ENCODE measurements at places on chromosomes 5 and 9.
A peak's percentile ranks its signal among the peaks of the same experiment; 100 is the strongest.

DNA sequence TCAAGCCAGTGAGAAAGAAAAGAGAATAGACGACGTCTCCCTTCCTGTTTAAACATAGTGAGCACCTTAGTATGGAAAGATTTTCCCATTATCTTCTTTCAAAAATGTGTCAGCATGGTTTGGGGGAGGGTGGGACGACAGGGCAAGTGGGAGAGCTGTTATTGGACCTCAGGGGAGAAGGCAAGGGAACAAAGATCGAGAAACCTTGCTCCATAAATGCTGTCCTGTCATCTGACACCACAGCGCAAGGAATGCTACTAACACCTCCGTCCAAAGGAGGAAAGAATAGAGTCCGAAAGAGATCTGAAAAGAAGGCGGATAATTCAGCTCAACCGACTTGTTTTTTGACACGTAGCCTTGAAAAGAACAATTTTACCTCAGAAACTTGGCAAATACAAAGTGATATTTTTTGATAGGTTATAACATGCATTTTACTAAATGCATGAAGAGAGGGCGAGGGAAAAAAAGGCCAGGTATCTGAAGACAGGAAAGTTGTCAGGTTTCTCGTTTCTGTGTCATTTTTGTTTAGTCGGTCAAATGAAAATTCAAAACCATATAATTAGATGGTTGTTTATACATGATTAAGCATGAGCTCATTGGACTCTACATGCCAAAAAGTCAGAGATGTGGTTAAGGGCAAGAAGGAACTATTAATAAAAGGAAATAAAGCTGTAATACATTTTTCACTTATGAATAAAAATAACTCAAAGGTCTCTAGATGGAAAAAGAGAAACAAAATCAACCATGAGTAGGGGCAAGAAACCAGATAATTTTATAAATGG is 155.7 kb downstream of the GLIS3 start:
- DNase-seq: no peak

DNA sequence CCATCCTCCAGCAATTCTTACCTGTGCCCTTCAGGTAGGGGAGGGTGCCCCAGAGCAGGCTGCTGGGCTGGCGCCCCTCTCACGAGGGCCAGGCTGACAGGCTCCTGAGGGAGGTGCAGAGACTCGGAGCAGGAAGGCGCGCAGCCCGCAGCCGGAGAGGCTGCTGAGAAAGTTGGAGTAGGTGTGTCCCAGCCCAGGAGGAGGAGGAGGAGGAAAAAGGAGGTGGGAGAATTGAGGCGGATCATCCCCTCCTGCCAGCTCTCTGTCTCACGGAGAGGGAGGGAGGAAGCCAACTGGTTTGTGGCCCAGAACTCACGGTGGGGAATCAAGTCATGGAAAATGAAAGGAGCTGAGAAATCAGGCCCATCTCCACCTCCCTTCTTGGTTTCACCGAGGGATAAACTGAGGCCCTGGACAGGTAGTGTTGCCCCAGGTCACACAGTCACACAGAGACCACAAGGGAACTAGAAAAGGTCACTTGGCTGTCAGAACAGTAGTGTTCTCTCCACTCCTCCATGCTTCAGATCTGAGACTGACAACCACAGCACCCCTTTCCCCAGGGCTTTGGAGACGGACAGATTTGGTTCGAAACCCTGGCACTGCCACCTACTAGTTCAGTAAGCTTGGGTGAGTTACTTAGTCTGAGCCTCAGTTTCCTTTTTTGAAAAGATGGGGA is at the start of gene FAT2:
FAT2 (minus strand) TSS at position 188 of the 676 bp plus-strand sequence. CDS start 22,400 bp downstream, outside the sequence.
- DNase-seq: no peak

GRCh38 chr9:73264631-73265030 is 113.0 kb downstream of the ANXA1 start:
- DNase-seq: no peak

- DNase-seq: no peak
Measured at GRCh38 chr5:170287532-170287931, 10.0 kb downstream of the LCP2 start.

DNA sequence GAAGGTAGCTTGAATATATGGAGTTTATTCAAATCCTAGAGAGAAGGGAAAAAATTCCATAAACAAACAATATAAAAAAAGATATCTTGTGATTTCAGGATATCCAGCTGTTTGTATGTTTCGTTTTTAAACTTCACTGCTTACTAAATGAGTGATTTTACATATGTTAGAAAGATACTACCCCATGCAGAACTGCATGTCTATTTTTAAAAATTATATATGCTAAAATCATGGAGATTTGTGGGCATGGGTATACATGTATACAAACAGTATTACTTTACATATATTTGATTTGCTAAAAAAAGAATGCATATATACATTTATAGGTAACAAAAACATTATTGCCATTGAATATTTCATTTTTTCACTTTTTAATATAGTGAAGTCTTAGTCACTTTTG is 178.3 kb downstream of the KDM4C start:
- DNase-seq: no peak

GRCh38 chr9:127130235-127130634 is 7.8 kb upstream of the ANGPTL2 start:
- no peak for DNase-seq

DNA sequence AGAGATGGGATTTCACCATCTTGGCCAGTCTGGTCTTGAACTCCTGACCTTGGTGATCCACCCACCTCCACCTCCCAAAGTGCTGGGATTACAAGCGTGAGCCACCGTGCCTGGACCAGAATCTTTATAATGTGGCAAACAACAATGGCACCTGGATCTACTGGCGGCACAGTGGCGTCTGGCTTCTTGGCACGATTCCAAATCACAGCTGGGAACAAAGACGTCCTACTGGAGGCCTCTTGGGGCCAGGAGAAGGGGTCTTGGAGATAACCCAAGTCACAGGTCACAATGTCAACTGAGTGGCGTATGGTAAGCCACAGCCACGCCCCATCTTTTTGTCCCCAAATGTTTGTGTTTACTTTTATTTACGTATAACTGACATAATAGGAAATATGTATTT is 77.8 kb upstream of the RAPGEF1 start:
- no peak for DNase-seq

- DNase-seq: no peak
Measured at GRCh38 chr5:56479696-56480077, 246.6 kb upstream of the ANKRD55 start.

DNA sequence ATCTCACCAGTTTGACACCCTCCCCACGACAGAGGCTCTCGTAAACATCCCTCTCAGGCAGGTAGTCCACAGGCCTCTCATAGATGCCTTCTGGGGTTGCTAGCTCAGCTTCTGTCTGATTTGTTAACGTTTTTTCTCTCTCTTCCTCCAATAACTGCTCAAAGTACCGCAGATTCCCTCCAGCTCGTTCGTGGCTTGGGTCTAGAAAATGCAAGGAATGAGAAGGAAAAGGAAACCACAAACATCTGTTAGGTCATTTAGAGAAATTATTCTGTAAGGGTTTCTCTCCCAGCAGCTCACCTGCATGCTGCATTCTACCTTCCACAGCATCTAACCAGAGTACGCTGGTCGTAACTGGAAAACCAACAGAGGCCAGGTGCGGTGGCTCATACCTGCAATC is 18.5 kb downstream of the P4HA2 start:
- DNase-seq: no peak

DNA sequence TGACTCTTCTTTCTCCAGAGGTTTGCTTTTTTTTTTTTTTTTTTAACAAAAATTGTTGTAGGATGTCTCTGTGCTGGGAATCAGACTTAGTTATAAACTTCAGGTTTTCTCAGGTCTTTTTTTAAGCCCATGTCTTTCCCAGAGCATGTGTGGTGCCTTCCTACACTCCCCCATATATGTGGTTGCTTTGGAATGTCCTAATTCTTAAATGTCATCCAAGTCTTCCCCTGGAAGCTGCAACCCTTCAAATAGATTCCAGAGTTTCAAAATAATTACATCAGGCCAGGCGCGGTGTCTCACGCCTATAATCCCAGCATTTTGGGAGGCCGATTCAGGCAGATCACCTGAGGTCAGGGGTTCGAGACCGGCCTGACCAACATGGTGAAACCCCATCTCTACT is 73.2 kb upstream of the FAM120A start:
- no peak for DNase-seq

GRCh38 chr9:78788101-78788500 is 491.2 kb downstream of the PSAT1 start:
- no peak for DNase-seq

DNA sequence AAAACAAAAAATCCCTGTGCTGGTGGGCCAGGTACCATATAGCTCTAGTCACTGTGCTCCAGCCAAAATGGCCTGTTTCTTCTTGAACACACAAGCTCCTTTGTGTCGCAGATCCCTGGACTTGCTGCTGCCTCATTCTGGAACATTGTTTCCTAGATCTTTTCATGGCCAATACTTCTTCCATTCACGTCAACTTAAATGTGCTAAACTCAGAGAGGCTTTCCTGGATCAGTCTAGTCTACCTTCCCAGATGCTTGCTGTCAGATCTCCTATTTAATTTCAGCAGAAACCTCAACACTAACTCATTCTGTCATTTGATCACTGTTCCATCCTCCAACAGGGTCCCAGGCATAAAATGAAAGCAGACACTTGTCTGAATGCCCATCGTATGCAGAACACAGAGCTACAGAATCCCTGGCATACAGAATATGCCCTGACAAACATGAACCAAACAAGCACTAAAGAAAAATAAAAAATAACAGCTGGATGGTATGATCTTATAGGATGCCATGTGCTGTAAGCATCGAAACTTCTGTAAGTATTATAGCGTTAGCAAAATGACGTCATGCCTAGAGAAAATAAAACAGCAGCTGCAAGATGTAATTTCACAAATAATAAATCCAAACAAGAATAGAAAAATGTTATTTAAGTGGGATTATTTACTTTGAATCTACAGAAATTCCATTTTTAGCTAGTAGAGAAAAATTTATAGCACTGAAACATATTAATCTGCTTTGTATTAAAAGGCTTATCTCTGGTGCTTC is 403.7 kb upstream of the DAP start:
- DNase-seq: no peak

- DNase-seq: no peak
Measured at GRCh38 chr9:104694218-104694617, at the start of gene OR13D1. OR13D1 (plus strand) TSS chr9:104694518; CDS start chr9:104694518, 0 bp downstream.

GRCh38 chr5:154648229-154648628 is 106.9 kb upstream of the LARP1 start:
- DNase-seq: no peak

DNA sequence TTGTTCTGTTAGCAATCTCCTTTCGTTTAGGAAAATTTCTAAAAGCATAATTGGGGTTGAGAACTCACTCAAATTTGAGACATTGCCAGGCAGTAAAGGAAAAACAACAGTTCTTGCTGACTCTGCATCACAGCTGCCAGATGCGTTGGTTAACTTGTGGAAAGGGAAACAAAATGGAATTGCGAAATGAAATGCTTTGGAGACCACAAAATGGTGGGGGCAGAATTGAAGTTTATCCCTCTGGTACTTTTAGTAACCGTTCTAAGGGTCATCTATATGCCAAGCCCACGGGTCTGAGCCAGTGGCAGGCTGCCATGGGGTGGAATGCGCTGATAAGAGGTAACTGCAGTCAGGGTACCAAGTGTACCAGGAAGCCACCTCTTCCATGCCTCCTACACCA is 28.6 kb upstream of the SELENOP start:
- DNase-seq: no peak

- no peak for DNase-seq
Measured at GRCh38 chr9:97635026-97635425, 1.4 kb downstream of the NCBP1 start.

- DNase-seq: peak; percentile 77
Measured at GRCh38 chr9:93064392-93065134, 6.1 kb downstream of the SUSD3 start.

GRCh38 chr9:98129451-98129881 is 10.4 kb upstream of the TRIM14 start:
- DNase-seq: no peak

- DNase-seq: no peak
Measured at GRCh38 chr5:68279984-68280383, 64.4 kb downstream of the PIK3R1 start.

DNA sequence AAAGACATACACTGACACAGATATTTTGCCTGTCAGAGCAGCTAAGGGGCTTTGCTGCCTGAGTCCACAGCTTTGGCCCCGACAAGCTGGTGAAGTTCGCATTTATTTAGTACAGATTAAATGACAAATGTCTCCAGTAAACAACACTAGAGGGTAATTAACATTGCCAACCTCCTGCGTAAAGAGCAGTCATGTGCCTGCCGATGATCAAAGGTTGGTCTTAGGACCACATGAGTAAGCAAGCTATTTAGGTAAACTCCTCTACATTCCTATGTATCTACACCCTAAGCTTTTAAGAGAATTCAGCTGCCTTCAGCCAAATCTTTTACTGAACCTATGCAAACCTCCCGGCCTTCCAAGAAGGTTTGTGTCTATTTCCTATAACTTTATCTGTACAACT is 73.0 kb upstream of the PJA2 start:
- no peak for DNase-seq

DNA sequence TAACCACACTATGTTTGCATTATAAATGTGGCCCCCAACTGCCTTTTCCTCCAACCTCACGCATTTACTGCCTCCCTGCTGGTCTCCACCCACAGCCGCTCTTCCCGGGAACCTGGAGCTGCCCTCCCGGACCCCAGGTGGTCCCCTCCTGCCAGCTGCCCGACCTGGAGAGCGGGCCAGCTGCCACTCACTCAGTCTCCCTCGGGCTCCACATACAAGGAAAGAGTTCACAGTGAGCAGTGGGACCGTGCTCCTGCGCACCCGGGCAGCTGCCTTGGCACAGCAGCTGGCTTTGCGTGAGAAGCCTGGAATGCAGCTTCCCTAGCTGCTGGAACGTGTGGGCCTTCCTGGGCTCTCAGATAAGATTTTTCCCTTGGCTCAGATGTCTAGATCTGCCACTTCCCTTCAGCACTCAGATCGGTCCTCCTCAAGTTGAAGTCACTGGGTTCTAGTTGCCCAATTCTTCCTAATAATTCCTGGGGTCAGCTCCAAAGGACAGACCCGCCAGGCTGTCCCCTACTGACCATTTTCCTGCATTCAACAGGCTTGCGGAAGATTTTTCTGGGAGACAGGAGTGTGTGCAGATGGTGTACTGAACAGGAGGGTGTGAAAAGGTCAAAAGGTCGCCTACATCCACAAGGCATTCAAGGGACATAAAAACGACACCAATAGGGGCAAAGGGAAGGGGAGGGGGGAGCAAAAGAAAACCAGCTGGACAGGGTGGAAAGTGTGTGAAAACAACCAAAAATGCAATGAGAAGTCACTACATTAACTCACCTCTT is 69.1 kb downstream of the MYO10 start:
- DNase-seq: no peak

- no peak for DNase-seq
Measured at GRCh38 chr9:100219347-100219746, 120.3 kb downstream of the INVS start.

GRCh38 chr5:72133212-72133990 is 26.1 kb downstream of the MAP1B start:
- no peak for DNase-seq

GRCh38 chr9:9951556-9952160 is 661.1 kb downstream of the PTPRD start:
- DNase-seq: no peak
